Stomach (tissue), 19 donors: ENCODE measurements at places on chromosomes 12 and 14. TPM values are rescaled to one million over a fixed set of nuclear protein-coding genes. Genes with fewer than 3 reads are reported as not detected.

DNA sequence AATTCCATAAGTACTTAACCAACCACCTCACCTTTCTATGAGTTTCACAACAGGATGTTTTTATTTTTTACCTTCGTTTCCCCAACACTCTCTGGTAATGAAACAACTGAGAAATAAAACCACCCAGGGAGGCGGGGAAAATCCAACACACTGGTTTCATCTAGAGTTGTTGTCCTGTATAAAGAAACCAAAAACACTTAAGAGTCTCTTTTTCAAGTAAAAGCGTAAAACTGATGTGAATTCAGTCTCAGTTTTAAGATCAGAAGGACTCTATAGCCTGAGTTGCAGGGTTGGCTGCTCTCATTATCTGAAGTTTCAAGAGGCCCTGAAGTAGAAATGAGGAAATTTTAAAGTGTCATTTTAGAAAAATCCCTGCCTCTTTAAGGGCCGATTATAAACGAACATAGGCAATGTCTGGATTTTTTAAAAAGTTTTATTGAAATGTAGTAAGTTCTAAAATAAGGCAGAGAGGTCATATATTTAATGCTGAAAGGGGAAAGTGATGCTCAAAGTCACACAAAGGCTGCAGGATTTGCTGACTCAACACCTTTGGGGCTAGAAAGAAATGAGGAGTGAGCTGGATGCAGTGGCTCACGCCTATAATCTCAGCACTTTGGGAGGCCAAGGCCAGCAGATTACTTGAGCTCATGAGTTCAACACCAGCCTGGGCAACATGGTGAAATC is 27.2 kb downstream of the HIGD1C start:
- H3K4me1 ChIP-seq = peaks cover 12% of the 10 kb centered on the region
- no peaks in the 10 kb centered on the region for H3K27me3 ChIP-seq
- no peak for DNase-seq
- peaks cover 11% of the 10 kb centered on the region for H3K36me3 ChIP-seq
- no peak overlapping the region for H3K27ac ChIP-seq

DNA sequence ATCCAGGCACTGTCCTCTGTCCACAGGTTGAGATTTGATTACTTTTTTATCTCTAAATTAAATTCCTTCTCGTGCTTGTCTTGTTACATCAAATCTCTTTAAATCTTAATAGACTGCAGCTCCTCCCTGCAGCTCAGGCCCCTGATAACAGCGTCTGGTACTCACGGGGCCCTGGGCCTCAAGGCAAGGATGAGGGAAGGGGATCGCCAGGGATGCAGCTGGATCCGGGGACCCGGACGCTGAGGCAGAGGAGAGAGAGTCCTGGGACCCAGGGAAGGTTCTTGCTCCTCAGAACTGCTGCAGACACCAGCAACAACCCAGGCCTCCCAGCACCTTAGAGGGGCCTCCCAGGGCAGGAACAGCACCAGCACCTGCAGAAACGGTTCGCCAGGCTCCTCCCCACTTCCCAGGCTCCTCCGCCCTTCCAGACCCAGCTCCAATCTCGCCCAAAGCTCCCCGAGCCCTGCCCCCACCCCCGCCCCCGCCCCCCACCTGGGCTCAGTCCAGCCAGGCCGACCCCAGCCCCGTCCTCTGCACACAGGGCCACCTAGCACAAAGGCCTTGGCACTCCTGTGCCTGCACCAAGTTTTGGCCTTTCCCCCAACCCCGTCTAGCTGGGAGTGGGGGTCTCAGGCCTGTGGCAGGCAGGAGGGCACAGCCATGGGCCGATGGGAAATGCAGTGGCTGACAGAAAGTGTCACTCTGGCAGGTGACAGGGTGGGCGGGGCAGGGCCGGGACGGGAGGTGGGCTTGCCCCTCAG is 60.3 kb upstream of the GALNT9 start:
- no peaks in the 10 kb centered on the region for H3K36me3 ChIP-seq
- peaks cover 92% of the 10 kb centered on the region for H3K27me3 ChIP-seq
- no peak overlapping the region for H3K27ac ChIP-seq
- H3K4me1 ChIP-seq = no peaks in the 10 kb centered on the region

DNA sequence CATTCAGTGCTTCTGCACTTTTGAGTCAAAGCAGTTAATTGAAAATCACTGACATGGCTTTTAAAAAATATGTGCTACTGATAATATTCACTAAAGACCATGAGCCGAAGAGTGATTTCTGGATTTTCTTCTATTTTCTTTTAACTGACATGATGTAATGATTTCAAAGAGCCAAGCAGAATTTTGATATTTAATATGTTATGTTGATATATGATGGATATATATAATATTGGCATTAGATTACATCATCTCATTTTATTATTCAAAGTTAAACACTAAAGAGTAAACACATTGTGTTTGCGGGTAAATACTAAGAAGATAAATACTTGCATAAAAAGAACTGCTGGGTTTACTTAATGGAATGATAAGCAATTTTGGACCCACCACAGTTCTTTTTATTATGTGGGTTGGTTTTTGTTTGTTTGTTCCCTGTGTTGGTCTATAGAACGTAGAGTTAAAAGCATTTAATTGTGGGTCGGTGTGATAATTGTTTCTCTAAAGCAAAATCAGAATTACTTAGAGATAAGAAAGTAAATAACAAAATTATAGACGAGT is 692 bp downstream of the SPIC start:
- H3K27me3 ChIP-seq = no peaks in the 10 kb centered on the region
- H3K36me3 ChIP-seq = no peaks in the 10 kb centered on the region
- H3K4me3 ChIP-seq = no peak overlapping the region
- H3K27ac ChIP-seq = no peak overlapping the region
- H3K4me1 ChIP-seq = no peaks in the 10 kb centered on the region

DNA sequence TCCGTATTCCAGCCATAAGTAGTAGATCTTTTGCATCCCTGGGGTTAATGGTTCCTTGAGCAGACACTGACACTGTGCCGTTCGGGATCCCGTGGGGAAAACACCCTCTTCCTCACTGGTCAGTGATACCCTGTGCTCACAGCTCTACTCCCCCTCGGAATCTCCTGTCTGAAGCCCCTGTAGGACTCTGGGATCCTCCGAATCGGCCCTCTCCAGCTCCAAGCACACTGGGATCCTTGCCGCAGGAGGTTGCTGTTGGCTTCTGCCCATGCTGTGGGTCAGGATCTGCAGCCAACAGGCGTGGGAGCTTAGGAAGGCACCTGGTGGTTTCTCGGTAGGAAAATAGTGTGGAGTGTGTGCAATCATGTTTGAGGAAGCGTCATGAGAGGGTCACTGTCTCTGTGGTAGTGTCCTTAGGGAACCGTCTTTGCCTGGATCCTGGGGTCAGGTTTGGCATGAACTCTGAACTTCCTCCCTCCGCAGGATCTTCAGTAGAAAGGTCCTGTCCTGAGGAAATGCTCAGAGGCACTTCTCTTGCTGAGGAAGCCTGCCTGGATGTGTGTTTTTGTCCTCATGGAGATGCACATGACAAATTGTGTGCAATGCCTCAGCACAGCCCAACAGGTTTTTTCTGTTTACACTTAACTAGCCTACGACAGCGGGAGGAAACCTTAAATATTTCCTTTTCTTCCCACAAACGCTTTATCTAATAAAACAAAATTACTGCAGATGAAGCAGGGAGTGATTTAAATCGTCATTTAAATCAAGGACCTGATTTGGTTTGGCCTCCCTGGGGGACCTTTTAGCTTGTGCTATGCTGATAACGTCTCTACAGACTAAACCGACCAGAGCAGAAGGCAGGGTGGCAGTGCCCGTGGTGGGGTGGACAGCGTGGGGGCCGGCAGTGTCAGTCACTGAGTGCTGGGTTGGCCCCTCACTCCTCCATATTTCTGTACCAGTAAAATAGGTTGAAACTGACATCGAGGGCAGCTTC is 18.7 kb downstream of the FBXL14 start:
- no peak for DNase-seq
- peak overlapping the region; percentile 21 for H3K4me3 ChIP-seq
- peaks cover 37% of the 10 kb centered on the region for H3K4me1 ChIP-seq
- H3K27ac ChIP-seq = peak overlapping the region; percentile 63
- H3K36me3 ChIP-seq = no peaks in the 10 kb centered on the region

The BEGAIN gene
- not detected for total RNA-seq

The CHST11 gene
- total RNA-seq = 30.1 TPM

The LRFN5 gene
- total RNA-seq = not detected

DNA sequence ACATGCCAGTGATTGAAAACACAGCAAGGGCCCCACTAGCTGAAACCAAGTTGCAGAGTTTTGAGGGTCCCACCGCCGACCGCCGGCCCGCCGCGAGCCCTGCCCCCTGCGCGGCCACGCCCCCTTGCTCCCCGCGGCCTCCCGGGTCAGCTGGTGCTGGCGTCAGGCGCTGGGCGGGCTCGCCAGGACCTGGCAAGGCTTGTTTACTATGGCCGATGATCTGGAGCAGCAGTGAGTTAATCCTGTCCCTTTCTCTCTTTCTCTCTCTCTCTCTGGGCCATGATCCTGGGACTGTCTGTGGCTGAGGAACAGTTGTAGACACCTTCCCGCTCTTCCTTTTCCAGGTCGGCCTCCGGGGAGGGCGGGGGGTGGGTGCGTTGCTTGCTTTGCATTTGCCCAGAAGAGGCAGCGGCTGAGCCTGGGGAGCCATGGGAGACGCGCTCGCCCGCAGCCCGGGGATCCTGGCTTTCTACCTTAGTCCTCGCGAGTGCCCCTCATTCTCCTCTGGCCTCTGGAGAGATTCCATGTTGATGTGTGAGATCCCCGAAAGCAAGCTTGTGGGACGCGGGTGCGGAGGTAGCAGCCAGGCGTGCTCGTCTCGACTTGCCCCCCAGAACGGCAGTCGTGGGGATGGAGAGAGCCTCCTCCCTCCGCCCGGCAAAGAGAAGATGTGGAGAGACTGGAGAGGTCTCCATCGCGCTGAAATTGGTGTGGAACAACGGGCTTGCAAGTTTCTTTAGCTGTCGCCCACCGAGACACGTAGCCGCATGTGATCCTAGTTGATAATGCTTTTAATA is at the start of gene ABHD4:
Gene ABHD4 (plus strand): TSS at position 202 of the 797 bp plus-strand sequence. CDS start 7 bp downstream, at position 209.
- DNase-seq = peak; percentile 88
- peak within 1 kb of the TSS; percentile 95 for H3K27ac ChIP-seq
- peaks cover 21% of the 10 kb centered on the region for H3K36me3 ChIP-seq
- peak within 1 kb of the TSS; percentile 85 for H3K4me3 ChIP-seq

The SERPINA3 gene
- 15.1 TPM for total RNA-seq

GRCh38 chr12:3491938-3492792 is 1.2 kb downstream of the PRMT8 start:
- H3K4me1 ChIP-seq = peaks cover 31% of the 10 kb centered on the region
- peak; percentile 31 for DNase-seq
- H3K36me3 ChIP-seq = no peaks in the 10 kb centered on the region
- H3K27me3 ChIP-seq = peaks cover 70% of the 10 kb centered on the region

GRCh38 chr12:27958675-27959074 is 13.9 kb downstream of the PTHLH start:
- no peak overlapping the region for H3K27ac ChIP-seq
- H3K27me3 ChIP-seq = peaks cover 5% of the 10 kb centered on the region
- DNase-seq = no peak
- no peak overlapping the region for H3K4me3 ChIP-seq
- no peaks in the 10 kb centered on the region for H3K4me1 ChIP-seq

The PIANP gene
- total RNA-seq = not detected

GRCh38 chr14:79842270-79842669 is 369.0 kb downstream of the DIO2 start:
- H3K36me3 ChIP-seq = no peaks in the 10 kb centered on the region
- no peaks in the 10 kb centered on the region for H3K27me3 ChIP-seq
- H3K4me3 ChIP-seq = no peak overlapping the region
- H3K4me1 ChIP-seq = no peaks in the 10 kb centered on the region

DNA sequence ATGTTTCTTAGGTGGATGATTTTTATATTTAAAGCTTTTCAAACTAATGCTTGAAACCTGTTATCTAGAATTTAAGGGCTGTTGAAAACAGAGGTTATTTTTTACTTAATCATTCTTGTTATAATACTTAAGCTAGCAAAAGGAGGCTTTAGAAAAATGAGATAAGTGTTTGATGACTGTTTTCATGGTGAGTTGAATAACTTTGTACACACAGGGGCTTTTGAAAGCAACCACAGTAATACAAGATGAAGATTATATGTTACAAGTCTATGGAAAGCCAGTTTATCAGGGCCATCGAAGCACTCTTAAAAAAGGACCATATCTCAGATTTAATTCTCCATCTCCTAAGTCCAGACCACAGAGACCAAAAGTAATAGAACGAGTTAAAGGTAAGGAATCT is 33.3 kb downstream of the KIAA0586 start:
- no peak for DNase-seq
- H3K27ac ChIP-seq = no peak overlapping the region

The PPP1CC gene
- total RNA-seq = 88.7 TPM

- H3K27ac ChIP-seq = no peak overlapping the region
- no peaks in the 10 kb centered on the region for H3K27me3 ChIP-seq
- no peak for DNase-seq
- H3K36me3 ChIP-seq = no peaks in the 10 kb centered on the region
- H3K4me3 ChIP-seq = no peak overlapping the region
- no peaks in the 10 kb centered on the region for H3K4me1 ChIP-seq
Observed at GRCh38 chr14:81710232-81710845, 176.7 kb upstream of the SEL1L start.

DNA sequence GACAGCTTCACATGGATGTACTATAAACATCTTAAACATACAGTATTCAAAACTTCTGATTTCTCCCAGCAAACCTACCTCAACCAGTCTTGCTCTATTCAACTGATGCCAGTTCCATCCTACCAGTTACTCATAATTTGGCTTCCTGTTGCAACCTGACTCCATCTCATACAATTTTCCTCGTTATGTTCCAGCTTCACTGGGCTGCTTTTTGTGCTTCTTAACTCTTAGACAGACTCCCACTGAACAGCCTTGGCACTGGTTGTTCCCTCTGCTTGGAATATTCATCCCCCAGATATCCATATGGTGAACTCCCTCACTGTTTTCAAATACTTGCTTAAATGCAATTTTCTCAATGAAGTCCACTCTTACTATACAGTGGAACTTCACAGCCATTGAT is 249.2 kb downstream of the AEBP2 start:
- no peaks in the 10 kb centered on the region for H3K27me3 ChIP-seq
- no peak overlapping the region for H3K4me3 ChIP-seq
- H3K27ac ChIP-seq = no peak overlapping the region
- H3K36me3 ChIP-seq = no peaks in the 10 kb centered on the region

GRCh38 chr14:39342768-39343167 is 89.5 kb downstream of the FBXO33 start:
- peak; percentile 12 for DNase-seq
- H3K27me3 ChIP-seq = no peaks in the 10 kb centered on the region
- H3K4me1 ChIP-seq = peaks cover 38% of the 10 kb centered on the region
- no peak overlapping the region for H3K4me3 ChIP-seq
- H3K36me3 ChIP-seq = peaks cover 62% of the 10 kb centered on the region

GRCh38 chr12:91793676-91794075 is 352.0 kb downstream of the BTG1 start:
- no peak for DNase-seq
- no peaks in the 10 kb centered on the region for H3K27me3 ChIP-seq
- no peak overlapping the region for H3K4me3 ChIP-seq
- no peak overlapping the region for H3K27ac ChIP-seq
- H3K4me1 ChIP-seq = no peaks in the 10 kb centered on the region

The INSM2 gene
- not detected for total RNA-seq

GRCh38 chr12:60475825-60476224 is 880.0 kb downstream of the SLC16A7 start:
- no peak overlapping the region for H3K27ac ChIP-seq
- no peaks in the 10 kb centered on the region for H3K4me1 ChIP-seq
- no peaks in the 10 kb centered on the region for H3K36me3 ChIP-seq
- no peak overlapping the region for H3K4me3 ChIP-seq
